ENCODE measurements at places on chromosomes 3 and 15.

GRCh38 chr3:79297245-79297960 is 470.4 kb downstream of the ROBO1 start:
- no peak for DNase-seq

DNA sequence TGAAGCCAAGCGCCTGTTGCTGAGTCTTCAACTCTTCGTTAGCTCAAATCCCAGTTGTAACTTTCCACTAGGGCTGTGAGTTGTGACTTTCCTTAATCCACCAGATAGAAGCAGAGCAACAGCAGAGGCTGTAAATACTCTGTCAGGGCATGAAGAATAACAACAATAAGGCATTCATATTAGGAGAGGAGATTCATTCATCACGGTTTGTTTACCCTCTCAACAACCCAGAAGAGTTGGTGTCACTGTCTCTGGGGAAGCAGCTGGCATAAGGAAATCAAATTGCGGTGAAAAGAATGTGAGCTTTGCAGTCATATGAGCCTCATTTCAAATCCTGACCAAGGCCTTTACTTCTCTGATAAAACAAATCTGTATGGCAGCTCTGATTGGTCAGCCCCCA is 184.8 kb downstream of the SHQ1 start:
- no peak for DNase-seq

- no peak for DNase-seq
Measured at GRCh38 chr15:67915461-67916374, 75.9 kb upstream of the RNU6-1 start.

- DNase-seq = no peak
Measured at GRCh38 chr3:9109568-9109914, 139.9 kb downstream of the SRGAP3 start.

DNA sequence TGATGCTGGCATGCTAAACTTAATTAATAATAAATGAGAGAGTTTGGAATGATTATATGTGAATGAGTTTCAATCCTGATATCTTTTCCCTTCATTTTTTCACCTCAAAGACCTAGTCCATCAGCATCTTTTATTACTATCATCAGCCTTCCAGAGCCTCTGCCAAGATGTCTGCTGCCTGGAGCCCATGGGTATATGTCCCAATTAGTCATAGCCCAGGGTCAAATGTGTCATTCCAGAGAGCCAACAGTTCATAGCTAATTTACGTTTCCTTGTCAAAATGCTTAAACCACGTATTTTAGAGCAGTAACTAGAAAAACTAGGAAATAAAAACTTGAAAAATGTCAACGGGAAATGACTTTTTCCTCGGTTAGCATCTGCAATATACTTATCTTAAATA is 457.9 kb downstream of the SI start:
- DNase-seq = no peak

DNA sequence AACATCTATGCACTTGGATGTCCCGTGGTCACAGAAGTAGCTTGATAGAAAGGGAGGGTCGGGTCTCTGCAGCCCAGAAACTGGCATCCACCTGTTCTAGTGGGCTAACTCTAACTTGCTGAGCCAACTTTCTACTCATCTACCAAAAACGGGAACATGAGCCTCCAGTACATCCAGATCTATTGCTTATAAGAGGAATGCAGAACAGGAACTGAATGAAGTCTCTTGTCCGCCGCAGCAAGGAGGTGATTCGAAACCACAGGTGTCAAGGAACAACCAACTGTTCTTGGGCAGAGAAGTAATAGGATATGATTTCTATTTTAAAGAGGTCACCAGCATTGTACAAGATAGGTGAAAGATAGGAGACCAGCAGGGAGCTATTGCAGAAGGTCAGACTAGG is 17.9 kb downstream of the TERC start:
- no peak for DNase-seq
